Stimulated activated naive CD4-positive, alpha-beta T cell (primary cell): ENCODE measurements at places on chromosomes 7 and 10.

DNA sequence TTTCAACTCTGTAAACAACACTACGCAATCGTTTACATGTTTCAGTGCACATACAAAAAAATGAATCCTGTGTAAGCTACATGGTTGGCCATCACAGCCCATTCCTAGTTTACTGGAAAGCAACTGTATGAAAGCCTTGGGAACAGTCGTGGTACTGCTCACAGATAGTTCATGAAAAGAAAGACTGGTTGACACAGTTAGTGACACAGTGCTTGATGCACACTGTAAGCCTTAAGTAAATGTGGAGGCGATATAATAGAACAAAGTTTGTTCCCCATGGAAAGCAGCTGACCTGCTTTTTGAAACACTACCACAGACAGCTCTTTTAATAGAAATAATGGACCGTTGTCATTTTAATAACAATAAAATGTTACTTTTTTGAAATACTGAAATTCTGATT lies 5.1 kb downstream of the CACNA2D1 start:
- no peak for DNase-seq

- DNase-seq = no peak
Measured at GRCh38 chr10:3415038-3415736, 242.6 kb upstream of the PITRM1 start.

DNA sequence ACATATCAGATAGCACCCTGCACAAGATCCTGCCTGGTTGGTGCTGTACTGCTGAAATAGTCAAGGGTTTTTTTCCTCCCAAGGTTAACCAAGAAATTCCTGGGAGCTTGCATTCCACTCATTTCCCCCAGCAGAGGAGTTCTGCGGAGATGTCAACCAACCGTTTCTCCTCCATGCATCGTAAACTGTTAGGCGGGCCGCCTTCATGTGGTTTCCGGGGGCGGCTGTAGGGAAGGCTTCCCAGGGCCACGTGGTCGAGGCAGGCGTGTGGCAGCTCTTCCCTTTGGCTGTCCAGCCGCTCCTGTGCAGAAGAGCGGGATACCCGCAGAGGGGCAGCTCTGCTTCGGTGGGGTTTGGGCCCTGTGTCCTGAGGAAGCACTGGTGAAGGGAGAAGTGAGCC lies 113.7 kb downstream of the RGS10 start:
- DNase-seq = no peak

GRCh38 chr10:70956029-70956759 lies 67.8 kb upstream of the PCBD1 start:
- DNase-seq = no peak

DNA sequence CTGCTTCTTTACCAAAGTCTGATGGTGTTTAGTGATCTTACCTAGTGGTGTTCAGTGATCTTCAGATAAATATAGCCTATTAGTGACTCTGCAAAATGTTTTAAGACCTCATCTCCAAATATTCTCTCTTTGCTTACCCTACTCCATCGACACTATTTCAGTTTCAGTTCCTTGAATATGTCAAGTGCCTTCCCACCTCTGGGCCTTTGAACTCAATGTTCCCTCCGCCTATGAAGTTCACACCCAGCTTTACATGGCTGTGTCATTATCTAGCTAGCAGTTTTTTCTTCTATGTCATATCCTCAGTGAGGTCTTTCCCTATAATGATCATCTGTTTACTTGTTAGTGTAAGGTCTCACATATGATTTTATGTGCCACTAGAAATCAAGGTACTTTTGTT lies 322.6 kb downstream of the DGKB start:
- no peak for DNase-seq
